ENCODE measurements at places on chromosomes 16 and 17.

DNA sequence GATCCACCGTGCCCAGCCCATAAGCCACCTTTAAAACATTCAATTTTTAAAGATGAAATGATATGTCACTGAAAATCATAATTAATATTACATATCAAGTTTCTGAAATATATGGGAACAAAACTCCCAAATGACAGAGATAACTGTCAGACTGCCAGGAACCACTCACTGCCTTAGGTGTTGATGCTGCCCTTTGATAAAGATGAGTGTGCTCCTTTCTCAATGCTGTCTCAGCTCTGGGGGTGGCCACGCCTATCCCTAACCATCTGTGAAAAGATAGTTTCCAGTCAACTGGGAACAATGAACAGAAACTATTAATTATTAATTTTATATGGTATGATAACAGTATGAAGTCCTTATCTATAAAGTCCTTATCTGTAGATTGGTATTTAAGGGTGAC is 177.7 kb downstream of the MYO1D start:
- no peak for DNase-seq

GRCh38 chr17:4580291-4580690 is 4.0 kb upstream of the SMTNL2 start:
- no peak for DNase-seq

DNA sequence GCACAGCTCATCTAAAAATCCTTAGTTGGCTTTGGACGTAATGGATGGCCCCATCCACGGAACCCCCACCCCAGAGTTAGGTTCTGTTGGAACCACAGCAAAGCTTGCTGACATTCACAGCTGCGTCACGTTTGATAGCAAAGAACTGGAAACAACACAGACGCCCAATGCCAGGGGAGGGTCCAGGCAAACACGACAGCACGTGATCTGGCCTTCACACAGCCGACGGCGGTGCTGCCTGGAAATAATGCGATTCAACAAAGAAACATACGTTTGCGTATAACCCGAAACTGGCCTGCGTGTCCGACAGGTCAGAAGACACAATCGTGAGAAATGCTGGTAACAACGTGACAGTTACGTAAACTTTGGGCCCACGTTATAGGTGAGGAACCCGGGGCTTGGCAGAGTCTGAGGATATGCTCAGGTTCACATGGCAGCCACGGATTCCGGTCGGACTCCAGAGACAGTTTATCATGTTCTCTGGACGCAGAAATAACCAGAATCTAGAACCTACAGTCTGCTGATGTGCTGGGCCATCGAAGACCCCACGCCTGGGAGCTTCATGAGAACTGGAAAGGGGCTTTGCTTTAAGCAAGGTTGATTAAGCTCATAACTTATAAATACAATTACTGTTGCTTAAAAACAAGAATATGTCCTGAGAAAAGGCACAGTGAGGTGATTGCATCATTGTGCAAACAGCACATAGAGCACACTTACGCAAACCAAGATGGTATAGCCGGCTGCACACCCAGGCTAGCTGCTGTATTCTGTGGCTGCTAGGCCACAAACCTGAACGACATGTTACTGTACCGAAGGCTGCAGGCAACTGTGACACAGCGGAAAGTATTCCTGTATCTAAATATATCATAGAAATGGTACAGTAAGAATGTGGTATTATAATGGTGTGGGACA is 70.4 kb downstream of the RPH3AL start:
- DNase-seq: no peak

GRCh38 chr17:1414001-1414574 is 14.1 kb upstream of the YWHAE start:
- no peak for DNase-seq
